Hippocampal formation (tissue), 2 donors: ENCODE measurements at places on chromosomes 6 and 20.

DNA sequence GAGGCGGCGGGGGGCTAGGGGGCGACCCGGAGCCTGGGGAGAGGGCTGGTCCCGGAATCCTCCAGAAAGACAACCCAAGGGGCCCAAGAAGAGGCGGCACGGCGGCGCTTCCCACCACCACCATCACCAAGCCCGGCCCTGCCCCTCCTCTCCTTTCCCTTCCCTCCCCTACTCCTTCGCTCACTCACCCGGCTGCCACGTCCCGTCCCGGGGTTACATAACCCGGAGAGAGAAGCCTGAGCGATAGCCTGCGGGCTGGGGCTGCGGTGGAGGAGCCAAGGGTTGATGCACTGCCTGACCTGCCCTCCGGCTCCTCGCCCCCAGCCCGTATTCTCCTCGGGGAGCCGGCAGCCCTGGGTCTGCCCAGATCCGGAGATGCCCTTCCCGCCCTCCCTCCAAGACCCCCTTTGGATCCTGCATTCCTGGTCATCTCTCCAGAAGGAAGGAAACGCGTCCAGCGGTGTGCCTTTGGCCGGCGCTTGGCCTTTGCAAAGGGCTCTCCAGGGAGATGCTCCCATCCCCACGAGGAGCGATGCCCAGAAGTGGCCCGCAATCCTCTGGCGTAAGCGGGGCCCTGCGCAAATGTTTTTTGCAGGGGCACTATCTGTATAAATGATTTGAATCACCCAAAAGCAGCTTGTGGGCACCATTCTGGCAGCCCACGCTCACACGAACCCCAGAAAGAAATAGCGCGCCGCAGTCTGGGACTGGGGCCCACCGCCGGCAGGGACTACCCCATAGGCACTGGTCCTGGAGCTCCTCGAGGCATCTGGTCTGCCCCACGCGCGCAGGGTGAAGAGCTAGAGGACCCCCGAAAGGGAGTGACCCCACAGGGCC, 4.6 kb upstream of the CPXM1 start:
- no peak for DNase-seq

DNA sequence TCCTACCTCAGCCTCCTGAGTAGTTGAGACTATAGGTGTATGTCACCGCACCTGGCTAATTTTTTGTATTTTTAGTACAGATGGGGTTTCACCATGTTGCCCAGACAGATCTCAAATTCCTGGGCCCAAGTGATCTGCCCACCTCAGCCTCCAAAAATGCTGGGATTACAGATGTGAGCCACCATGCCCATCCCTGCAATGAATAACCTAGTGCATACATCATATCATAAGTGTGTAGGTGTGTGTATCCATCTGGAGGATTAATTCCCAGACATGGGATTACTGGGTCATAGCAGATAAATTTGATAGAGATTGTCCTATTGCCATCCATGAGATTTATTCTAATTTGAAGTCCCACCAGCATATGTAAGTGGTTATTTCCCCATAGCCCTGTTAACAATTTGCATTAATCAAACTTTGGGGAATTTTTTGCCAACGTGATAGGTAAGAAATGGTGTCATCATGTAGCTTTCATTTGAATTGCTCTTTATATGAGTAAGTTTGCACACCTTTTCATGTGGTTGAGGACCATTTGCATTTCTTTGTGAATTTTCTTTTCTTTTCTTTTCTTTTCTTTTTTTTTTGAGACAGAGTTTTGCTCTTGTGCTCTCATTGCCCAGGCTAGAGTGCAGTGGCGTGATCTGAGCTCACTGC, 29.9 kb upstream of the BACH2 start:
- no peak for DNase-seq

DNA sequence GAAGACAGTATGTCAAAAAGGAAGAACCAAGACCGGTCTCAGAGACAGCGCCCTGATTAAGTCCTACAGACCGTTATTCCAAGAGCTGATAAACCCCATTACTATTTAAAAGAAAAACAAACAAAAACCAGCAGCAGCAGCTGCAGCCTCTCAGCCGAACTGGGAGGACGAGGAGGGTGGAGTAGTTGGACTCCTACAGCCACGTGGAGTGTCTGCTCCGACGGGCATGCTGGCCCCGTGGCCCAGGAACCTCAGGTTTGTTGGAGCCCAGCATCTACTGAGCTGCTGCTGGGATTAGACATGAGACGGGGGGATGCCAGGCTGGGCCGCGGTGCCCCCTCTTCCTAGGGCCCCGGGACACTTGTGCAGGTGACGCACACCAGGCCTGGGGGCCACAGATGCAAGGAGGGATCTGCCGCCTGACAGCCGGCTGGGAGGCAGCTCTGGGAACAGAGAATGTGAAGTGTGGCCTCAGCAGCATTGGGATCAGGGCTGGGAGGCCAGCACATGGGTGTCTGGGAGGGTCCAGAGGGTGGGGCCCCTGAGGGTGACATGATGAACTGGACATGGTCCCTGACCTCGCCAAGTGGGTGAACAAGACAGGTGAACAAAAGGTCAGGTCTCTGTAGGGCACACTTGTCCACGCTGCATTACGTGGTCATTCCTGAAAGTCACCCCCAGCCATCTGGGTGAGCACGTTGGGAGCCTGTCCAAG, 2.9 kb upstream of the ZBTB46 start:
- DNase-seq, result no peak

DNA sequence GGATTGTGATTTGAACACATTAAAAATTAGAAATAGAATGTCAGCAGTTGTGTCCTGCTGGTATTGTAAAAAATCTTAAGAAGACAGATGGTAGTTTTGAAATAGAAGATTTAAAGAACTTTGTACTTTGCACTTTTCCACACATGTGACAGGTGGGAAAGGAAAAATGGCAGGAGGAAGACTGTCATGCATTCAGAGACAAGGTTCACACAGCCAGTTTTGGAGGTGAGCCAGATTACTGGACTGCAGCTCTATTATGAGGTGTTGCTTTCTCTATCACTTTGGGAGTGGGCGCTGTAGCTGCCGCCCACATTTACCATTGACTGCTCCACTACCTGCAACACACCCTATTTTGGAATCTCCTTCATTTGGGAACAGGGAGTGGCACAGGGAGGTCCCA, 12.1 kb upstream of the NDUFAF4 start:
- DNase-seq, result no peak

DNA sequence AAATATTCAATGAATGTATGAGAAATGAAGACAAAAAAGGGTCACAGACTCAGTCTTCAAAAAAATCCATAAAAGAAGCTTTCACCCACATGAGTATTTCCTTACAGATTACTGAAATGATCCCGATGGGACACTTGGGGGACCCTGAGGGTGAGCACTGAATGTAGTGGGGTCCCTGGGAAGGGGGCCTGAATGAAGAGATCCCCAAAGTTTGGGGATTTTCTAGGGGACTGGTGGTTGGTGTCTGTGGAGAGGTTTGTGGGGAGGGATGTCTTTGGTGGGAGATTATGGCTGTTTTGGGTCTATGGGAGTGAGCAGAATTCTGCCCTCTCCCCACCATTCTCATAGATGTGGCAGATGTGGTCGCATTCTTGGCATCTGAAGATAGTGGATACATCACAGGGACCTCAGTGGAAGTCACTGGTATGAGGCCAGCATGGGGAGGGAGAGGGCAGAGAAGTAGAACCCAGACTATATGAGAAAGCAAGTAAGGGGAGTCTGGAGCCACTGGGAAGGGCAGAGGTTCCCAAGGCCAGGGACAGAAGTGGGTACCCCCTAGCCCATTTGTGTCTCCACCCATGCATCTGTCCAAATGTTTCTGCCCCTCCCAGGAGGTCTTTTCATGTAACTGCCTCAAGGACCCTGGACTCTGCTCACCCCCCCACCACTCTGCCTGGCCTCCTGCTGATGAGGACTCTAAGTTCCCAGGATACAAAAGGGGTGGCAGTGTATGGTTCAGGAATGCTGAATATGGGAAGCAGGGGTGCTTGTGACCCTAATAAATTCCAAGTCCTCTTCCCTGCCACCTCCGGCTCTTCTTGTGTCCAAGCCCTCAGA, 1.8 kb downstream of the HSD17B8 start:
- DNase-seq, result no peak

GRCh38 chr6:17281100-17281496, at the start of gene RBM24:
Gene RBM24 (plus strand): TSS chr6:17281361. CDS start chr6:17281582, 221 bp downstream.
- no peak for DNase-seq

DNA sequence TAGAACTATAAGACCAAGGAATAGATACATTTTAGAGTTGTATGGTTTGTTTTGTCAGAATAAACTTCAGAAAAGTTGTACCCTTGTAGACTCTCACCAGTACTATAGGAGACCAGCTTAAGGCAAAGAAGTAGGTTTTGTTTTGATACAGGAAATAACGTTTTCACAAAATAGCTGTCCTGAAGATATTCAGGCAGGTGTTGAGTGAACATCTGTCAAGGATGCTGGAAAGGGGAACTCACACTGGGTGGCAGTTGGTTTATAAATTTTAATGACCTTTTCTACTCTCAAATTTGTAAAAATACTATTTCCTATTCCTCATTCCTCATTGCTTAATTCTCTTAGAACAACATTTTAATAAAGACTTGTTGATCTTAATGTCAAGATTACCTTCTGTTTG, 174.0 kb upstream of the MAN1A1 start:
- DNase-seq, result no peak

- no peak for DNase-seq
Measured at GRCh38 chr6:6494677-6495076, 93.8 kb upstream of the LY86 start.

DNA sequence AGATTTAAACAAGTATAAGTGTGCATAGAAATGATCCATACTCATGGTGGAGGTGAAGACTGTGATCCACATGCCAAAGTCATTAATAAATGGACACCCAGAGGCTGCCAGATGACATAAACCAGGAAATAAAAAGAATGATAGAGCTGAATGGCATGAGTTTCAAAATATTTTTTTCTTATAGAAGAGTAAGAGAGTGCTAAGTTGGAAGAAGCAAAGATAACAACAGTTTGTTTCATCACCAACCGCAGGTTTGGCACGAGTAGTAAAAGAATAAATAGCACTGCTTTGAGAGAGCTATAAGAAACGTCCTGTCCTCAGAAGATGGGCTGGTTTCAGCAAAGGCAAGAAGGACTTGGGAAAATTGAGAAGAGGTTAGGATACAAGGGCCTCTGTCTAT, 246.9 kb downstream of the UBE3D start:
- no peak for DNase-seq

DNA sequence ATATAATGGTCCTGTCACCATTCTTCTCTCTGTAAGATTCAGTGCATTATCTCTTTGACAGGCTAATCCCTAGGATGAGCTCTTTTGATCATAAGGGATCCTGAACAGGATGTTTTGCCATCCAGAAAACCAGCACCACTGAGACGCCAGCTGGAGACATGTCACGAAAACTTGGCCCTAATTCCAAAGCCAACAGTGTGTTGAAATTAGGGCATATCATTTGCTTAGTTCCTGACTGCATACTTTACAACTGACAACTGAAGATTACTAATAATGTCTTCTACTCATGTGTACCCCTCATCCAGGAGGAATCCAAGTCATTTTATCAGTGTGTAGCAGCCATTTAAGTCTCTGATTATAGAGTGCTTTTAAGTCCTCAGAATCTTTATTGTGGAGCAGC, 243.6 kb downstream of the KCNQ5 start:
- DNase-seq, result no peak

DNA sequence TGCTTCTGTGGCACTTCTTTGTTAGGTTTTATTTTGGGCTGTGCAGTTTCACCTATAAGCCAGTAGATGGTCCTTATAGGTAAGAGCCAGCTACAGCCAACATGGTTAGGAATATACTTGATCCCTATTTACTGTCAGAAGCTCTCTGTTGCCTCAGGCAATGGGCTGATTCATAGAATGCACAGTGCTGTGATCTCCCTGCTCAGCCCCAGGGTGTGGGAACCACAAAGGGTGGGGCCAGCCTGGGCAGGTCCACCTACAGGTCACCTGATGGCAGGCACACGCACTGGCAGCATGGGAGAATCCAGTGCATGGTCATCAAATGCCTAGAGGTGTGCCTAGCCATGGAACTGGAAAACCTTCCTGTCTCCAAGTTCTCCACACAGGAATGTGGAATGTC, 191.9 kb downstream of the MOXD1 start:
- no peak for DNase-seq

DNA sequence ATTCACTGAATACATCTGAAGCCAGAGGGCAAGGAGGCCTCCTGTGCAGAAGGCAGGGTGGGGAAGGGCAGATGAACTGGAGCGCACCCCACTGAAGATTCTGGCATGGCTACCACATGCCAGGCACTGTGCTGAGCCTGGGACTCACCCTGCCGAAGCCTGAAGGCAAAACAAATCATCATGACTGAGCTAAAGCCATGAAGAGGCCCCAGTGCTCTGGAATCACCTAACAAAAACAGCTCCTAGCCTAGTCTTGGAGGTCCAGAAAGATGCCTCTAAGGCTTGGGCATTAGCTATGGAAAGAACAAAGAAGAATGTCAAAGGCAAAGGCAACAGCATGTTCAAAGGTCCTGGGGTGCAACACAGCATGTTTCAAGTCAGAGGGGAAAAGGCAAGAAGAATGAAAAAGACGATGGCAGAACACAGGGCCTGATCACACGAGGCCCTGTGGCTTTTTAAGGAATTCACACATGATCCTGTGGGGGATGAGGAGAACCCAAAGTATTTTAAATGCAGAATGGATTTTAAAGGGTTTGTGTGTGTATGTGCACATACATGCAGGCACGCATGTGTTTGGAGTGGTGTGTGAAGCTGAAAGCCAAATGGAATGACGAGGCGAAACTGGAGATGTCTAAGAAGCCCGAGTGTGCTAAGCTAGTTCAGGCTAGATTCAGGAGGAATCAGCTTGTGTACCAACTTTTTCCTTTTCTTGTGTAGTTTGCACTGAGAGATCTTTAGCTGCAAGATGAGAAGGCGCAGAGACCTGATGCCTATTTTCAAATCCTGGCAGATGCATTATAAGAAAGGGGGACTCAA, 261.4 kb downstream of the ZNF217 start:
- DNase-seq, result no peak

GRCh38 chr6:4553387-4553786, 222.8 kb upstream of the CDYL start:
- no peak for DNase-seq

DNA sequence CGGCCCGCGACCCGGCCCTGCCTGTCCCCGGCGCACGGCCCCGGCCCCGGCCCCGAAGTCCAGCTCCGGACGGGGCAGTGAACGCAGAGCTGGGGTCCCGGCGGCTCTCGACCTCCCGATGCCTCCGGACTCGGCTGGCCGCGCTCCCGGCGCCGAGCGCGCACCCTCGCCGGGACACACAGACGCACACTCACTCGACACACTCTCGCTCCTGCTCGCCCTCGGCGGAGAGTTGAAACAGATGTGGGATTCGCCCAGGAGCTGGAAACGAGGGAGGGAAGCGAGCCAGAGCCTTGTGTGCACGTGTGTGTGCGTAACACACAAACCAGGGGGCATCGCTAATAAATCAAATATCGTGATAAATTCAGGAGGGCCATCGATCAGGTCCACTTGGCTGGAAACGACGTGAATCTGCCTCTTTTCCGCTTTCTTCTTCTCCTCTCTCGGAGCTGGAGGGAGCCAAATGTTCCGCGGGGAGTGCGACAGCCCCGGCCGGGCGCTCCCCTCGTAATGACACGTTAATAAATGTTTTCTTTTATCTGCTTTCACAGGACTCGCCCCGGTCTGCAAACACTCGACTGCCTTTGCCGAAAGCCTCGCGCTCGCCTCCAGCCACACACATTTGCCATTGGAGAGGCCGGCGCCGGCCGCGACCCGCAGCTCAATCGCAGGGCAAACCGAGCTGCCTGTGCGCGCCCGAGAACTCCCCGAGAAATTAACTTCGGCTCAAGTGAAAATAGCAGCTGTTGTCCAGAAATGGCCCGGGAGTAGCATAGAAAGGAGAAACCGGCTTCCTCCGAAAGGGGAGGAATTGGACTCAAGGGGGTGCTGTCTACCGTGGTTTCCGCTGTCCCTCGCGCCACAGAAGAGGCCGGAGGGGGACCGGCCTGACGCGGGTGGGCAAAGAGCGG, 828 bp upstream of the SULF2 start:
- peak; percentile 65 for DNase-seq
